D721Med (cell line): ENCODE measurements at places on chromosomes 4 and X.

DNA sequence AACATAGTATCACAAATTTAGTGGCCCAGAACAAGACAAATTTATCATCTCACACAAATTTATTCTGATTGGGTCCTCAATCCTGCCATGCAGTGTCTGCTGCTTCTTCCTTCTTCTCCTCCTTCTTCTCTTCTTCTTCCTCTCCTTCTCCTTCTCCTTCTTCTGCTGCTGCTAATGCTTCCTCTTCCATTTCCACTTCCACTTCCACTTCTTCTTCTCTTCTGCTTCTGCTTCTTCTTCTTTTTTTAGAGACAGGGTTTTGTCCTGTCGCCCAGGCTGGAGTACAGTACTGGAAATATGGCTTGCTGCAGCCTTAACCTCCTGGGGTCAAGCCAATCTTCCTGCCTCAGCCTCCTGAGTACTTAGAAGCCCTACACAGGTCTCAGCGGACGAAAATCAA is 37.5 kb downstream of the FGFBP1 start:
- no peak for DNase-seq

DNA sequence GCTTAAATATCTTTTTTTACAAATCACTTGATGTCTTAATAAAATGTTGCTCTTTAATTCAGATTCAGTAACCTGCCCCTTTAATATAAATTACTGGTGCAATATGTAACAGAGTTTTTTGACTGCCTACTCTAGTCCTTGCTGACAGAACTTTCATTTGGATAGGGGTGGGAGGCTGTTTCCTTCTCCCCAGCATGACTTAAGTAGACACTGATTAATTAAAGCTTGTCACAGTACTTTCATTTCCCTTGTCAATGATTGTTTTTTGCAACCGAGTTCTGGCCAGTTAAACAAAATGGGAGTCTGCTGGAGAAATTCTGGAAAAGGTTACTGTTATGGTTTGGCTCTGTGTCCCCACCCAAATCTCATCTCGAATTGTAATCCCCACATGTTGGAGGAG is 37.3 kb upstream of the BBS12 start:
- no peak for DNase-seq

DNA sequence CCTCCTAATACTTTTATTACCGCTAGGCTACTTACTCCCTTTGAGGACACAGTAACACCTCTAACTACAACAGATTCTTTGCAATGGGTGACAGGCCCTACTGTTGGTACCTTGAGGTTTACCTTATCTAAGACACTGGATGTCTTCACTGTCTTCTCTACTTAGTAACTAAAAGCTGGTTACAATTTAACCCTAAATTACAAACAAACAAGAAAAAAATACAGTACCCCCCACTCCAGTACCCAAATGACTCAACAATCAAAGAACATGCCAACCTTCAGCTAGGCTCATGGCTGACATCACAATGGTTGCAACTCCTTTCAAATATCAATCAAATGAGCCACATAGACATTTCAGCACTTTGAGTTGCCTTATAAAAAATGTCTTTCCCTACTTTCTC is 198.0 kb downstream of the GUCY2F start:
- DNase-seq: no peak

GRCh38 chrX:107713543-107714205 is 61.9 kb downstream of the TSC22D3 start:
- no peak for DNase-seq

GRCh38 chr4:41678086-41678816 is 70.3 kb downstream of the PHOX2B start:
- no peak for DNase-seq

DNA sequence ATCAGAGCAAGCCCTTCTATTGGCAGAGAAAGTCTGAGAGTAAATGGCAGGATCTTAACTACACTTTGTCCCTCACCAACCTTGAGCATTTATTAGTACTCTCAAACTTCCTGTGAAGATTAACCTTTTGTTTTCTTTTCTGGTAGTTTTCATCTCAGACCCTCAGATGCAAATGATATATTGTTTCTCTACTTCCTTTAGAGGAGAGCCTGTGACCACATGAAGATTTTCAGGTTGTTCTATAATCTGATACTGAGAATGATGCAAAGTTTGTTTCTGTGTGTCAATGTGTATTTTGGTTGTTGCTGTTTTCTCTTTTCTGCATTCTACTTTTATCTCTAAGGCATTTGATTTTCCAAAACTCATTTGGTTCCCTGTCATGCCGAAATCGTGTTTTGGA is 165.8 kb upstream of the CYSLTR1 start:
- no peak for DNase-seq

DNA sequence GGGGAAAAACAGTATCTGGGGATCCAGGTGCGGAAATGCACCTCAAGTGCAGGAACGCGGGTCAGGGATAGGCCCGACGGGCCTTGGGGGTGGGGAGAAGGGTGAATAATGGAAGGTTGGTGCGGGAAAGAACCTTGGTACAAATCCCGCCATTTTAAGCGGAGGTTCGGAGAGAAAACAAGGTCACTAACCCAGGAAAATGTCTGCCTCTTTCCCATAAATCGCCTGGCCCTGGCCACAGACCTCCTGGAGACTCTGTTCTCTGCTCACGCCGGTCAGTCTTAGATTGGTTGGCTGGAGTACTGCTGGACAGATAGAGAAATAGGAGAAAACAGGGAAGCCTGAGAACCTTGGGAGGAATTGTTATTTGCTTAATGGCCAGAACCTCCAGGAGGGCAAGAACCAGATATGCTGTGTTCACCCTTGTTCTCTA is 897 bp upstream of the FBXL5 start:
- DNase-seq: no peak

DNA sequence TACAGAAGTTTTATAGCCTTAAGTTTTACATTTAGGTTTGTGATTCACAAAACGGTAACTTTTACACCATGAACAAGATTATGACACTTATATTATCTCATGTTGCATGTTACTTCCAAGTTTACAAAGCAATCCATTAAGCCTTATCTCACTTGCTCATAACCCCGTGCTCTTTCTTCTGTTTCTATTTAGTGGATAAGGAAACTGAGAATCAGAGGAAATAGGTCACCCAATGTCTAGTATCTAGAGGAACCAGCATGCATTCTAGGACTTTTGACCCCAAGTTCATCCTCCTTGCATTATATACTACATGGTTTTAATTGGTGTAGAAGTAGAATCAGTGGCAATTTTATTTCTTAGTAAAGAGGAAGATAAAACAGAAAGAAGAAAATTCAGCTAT is 67.0 kb upstream of the ANXA3 start:
- DNase-seq: no peak
